DMS79 (cell line): ENCODE measurements at places on chromosomes 1 and 21.

DNA sequence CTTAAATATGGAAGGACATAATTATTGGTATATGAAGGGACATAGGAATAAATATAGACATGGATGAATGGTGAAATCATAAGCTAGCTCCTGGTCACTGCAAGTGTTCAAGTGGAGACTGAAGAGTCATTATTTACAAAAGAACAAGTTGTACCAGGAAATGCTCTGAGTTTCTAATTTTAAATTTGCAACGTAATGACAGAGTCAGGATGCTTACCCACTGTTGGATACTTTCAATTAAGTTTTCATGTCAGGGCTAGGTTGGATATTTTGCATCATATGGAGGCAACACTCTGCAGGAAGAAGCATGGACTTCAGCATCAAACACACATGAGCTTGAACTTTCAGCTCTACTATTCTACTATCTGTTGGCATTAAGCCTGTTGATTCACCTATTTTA, 499.6 kb upstream of the C1orf87 start:
- DNase-seq = no peak

DNA sequence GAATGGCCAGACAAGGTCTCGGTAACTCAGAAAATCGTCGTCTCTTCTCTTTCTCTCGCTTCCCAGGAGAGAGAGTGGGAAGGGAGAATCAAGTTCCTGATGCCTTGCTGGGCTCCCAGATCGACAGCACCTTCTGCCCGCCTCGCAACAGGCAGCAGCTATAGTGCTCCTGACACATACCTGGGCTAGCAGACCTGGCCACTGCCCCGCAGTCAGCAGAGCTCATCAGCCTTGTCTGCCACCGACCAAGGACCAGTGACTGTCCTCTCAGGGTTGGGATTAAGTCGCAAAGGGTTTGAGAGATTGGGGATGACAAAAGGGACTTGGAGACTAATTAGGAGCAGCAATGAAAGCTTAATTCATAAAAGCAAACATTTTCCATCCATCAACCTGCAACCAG, 4.1 kb downstream of the RUNX3 start:
- no peak for DNase-seq

DNA sequence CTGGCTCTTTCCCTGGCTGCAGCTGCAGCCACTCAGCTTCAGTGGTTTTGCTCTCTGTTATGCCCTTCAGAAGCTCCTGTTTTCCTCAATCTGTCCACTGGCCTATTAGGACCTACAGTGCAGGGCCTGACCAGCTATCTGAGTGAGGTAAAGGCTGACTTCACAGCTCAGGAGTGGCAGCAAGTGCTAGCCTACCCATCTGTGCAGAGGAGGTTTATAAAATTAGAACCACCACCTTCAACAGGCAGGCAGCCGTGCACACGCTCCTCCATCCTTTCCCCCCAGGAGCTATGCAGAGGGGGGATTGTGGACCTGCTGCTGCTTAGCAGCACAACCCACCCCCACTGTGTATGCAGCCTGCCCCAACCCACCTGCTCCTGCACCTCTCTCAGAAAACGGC, 8.3 kb downstream of the ADAR start:
- no peak for DNase-seq

DNA sequence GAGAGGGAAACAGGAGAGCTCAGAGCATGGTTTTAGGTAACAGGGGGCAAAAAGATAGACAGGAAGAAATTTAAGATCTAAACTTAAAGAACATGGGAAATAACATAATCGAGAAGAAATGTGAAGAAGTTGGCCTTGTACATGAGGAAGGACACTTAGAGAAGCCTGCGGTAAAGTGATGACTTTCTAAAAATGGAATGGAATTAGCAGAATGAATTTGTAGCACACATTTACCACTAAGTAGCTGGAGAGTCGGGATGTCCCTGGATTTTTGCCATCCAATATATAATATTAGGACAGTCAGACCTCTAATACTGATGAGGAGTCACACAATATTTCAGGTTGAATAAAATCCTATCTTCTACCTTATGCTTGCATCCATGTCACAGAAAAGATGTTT, 77.7 kb upstream of the C1orf87 start:
- no peak for DNase-seq

- DNase-seq = no peak
Measured at GRCh38 chr1:174451408-174451807, 3.6 kb downstream of the GPR52 start.

GRCh38 chr1:145999321-146000024, 3.1 kb upstream of the TXNIP start:
- peak; percentile 81 for DNase-seq

DNA sequence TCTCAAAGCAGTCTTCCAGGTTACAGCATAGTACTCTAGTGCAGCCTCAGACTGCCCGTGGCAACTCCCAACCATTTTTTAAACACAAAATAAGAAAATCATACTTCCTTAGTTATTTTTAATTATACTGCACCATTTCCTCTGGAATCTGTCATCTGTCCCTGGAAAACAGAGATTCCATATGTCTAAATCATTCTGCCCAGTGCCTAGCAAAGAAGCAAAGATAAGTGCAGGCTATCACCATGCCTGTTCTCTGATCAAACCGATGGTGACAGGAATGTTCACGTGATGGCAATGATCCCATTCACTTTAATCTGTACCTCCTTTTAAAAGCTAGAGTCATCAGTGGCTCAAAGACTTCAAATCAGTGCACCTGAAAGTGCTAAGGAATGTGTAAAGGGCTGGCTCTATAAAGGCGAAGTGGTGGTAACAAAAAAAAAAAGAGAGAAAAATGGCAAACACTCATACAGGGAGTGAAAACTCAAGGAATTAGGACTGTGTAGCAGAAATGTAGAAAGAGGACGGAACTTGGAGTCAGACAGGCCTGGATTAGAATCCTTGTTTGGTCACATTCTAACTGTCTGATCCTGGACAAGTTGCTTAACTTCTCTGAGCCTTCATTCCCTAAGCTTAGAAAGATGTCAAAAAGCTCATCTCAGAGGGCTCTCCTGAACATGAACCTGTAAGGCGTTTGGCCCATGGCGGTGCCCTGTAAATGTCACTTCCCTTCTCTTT, 9.9 kb upstream of the CCN1 start:
- no peak for DNase-seq

GRCh38 chr1:186843226-186843625, 14.5 kb downstream of the PLA2G4A start:
- no peak for DNase-seq

DNA sequence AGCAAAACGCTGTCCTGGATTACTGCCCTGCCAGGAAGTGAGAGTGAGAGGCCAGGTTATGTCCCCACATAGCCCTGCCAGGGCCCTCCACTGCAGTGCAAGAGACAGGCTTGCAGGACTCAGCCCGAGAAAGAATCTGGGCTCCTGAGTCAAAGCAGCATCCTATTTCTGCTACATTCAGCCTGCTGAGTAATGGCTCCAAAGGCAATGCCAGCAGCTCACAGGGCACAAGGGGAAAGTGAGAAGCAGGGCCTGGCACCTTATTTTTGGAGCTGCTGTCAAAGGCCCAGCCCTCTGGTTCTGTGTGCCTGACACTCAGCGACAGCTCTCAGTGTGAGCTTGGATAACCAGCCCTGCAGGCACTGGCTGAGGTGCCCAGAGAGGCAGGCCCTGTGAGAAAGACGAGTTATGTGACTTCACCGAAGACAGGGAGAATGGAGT, 83.9 kb downstream of the DTL start:
- no peak for DNase-seq

- DNase-seq = no peak
Measured at GRCh38 chr1:35657851-35658250, 16.5 kb upstream of the PSMB2 start.

DNA sequence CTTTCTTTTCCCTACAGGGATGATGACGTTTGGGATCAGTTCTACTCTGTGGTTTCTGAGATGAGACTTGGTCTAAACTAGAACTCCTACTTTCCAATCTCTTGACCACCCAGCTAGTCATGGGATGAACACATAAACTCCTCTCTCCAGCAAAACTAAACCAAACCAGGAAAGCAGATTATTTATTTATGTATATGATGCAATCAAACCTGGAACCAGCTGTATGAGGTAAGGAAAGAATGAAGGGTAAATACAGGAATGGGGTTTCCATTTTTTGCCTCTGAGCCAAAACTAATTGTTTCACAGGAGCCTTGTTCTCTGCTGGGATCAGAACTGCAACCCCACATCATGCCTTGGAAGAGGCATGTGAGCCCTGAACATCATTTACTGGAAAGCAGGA, 3.3 kb upstream of the AGT start:
- DNase-seq = no peak

GRCh38 chr21:32306021-32306780, 7.5 kb downstream of the MRAP start:
- no peak for DNase-seq

DNA sequence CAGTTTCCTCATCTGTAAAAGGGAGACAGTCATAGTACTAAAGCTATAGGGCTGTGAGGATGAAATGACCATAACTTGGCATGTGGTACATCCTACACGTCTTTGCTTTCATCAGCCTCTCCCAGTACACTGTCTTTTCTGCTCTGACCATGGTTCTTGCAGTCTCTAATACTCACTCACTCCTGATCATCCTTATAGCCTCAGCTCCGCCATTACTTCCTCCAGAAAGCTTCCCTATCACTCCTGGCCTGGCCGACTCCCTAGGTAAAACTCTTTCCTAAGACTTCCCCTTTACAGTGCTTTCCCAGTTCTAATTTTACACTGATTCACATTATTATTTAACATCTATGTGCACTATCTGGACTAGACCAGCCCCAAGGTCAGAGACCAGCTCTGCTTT, 5.0 kb upstream of the MRPL24 start:
- no peak for DNase-seq

- DNase-seq = no peak
Measured at GRCh38 chr1:161335796-161336195, 21.6 kb downstream of the SDHC start.

DNA sequence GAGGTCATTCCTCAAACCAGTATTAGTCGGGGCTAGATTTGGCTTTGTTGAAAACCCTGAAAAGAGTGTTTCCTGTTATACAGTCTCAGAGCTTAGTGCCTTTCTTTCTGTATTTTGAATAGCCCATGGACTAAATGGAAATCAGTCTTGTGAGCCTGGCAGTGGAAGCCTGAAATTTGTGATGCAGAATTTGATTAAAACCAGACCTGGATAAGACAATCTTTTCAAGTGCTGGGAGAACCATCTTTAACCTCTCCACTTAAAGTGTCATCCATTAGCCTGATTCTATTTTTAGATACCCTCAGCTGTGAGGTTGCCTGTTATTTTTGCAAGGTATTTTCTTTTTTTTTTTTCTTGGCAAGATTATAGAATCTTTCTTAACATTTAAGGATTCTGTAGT, 19.5 kb downstream of the ACTN2 start:
- DNase-seq = no peak

DNA sequence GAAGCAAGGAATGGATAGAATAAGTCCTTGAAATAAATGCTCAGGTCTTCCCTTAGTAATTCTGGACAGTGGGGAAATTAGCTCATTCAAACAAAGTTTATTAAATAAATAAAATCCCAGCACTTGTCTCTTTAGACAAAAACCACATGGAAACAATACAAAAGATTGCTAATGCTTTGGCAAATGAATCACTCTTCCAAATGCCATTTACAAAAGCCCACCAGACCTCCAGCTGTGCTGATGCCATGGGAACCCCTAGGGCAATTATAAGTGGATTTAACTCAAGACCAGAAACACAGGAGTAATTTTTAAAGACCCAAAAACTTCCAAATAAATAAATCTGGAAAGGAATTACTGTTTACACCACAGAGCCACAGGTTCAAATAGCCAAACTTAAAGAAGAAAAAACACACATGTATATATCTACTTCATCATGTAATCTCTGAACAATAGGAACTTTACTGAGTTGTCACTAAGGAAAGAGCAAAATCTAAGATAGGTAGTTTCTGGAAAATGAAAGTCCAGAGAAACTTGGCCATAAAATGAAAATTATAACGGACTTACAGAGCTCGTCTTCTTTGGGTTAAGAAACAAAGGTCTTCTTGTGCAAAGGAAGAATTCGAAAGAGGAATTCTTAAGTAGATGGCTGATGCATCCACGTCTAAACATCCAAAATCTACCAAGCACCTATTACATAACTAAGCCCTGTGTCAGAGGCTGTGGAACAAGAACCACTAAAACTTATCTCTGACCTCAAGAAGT, 399.4 kb downstream of the SMYD3 start:
- DNase-seq = no peak
